ENCODE measurements at places on chromosomes 12 and 14. TPM values are rescaled to one million over a fixed set of nuclear protein-coding genes. Genes with fewer than 3 reads are reported as not detected.

The SLC17A8 gene
- total RNA-seq, result not detected

The DPY19L2 gene
- total RNA-seq, result 2.3 TPM

The CEBPE gene
- total RNA-seq, result not detected

The OAS2 gene
- total RNA-seq, result 2.9 TPM

The IKZF4 gene
- 1.2 TPM for total RNA-seq

The SSTR1 gene
- 1.2 TPM for total RNA-seq
